ENCODE measurements at places on chromosomes 13 and 19.

DNA sequence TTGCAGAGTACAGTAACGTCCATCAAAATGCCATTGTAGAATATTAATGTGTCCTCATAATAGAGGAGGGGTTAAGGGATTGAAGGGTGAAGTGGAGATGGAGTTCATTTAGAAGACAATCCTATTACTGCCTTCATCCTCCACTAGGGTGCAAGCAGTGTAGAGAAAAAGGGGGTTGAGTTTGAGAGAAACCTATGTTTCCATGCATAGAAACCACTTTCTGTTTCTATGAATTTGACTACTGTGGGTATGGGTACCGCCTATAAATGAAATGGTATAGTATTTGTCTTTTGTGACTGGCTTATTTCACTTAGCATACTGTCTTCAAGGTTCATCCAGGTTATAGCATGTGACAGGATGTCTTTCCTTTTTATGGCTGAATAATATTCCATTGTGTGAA, 156.0 kb downstream of the GGACT start:
- no peak for DNase-seq

- peak; percentile 22 for DNase-seq
Measured at GRCh38 chr13:35866801-35867200, 264.4 kb downstream of the DCLK1 start.

GRCh38 chr19:34180273-34180672, 8.0 kb downstream of the LSM14A start:
- no peak for DNase-seq

DNA sequence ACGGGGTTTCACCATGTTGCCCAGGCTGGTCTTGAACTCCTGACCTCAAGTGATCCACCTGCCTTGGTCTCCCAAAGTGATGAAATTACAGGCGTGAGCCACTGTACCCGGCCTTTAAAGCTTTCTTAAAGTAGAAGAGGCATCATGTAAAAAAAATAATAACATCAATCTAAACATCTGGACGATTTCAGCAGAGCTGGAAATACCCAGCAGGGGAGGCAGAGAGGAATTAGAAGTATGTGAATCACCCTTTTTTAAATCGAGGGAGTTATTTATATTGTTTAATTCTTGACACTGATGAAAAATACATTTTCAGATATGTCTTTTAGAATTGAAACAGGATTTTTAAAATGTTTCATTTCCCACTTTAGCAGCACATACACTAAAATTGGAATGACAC, 37.4 kb upstream of the MTIF3 start:
- DNase-seq, result no peak

DNA sequence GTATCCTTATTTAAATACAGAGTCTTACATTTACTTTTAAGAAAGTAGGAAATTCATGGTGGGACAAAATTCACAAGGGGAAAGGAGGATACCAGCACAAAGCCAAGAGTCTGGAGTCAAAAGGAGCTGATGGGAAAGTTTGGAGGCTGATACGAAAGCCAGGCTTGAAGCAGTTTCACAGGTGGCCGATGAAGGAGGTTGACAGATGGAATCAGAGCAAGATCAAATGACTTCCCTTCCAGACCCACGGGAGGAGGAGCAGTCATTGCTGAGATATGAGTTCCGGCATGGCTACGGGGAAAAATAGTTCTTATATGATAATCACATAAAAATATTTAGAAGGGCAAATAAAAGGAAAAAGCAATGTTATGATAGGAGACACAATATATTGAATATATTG, 65.0 kb downstream of the DGKH start:
- no peak for DNase-seq

DNA sequence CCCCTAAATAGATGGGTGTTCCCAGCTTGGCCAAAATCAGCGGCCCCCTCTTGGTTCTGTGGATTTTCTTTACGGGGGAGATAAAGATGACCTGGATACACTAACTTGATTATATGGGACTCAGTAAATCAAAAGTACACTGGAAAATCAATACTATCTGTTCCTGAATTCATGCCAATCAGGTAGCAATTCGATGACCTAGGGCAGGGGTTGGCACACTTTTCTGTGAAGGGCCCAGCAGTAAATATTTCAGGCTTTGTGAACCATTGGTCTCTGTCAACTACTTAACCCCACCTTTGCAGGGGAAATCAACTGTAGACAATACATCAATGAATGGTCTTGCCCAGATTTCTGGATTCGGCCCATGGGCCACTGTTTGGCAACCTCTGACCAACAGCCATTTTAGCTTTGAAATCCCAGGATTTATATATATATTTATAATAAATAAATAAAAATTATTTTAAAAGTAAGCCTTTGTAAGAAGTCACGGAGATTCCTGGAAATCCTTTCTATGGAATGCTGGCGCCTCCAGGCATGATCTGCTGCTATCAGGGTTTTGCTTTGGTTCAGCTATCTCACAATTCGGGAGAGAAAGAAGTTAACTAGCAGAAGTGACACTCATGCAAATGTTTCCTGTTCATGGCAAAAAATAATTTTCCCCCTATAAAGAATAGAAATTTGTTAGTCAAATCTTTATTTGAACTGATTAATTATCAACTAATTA, 32.8 kb downstream of the SLC15A1 start:
- DNase-seq, result no peak

DNA sequence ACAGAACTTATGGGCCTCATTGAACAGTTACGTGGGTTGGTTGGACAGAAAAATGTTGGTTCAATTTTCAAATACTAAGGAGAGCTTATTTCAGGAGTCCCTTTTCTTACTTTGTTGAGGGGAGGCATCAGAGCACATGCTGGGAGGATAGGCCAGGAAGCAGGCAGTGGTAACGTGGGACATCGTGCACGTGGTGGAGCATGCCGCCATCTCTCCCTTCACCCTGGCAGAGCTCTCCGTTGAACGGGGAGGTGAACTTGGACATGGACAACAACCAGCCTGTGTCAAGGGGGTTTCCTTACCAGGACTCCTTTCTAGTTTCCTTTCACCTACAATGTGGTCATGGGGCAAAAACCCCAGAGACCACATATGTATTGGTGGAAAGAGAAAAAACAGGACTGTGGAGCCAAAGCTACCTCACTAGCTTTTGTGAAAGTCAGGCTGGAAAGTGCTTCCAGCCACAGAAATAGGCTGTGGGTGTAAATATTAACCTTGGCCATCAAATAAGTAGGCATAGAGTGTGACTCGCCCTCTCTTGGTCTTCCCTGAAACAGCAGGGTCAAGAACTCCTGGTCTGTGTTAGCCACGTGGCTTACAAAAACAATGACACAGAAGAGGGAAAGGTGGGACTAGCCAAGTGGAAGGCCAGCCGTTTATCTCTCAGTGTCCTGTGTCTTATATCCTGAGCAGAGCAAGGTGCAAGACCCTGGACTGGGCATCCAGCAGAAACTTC, 14.4 kb downstream of the MICOS13 start:
- peak; percentile 64 for DNase-seq

DNA sequence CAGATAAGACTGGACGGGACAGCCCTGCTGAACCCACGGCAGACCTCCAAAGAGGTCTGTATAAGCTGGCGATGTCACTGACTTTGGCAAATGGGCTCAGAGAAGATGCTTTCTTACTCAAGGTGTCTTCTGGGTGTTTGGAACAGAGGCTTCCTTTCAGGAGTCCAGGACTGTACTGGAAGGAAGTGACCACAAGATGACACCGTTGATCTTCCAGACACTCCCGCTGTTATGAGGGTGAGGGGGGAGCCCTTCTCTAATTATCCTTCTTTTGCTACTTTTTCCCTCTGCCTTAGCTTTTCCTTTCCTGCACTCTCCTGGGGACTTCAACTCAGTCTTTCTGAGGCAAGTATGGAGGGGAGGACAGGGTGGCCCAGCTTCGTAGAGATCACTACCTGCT, 65.2 kb upstream of the ZNF599 start:
- DNase-seq, result no peak

GRCh38 chr13:90477216-90477615, 870.3 kb upstream of the MIR17HG start:
- no peak for DNase-seq

GRCh38 chr19:51712461-51713081, 11.2 kb downstream of the HAS1 start:
- peak; percentile 79 for DNase-seq

GRCh38 chr13:24557081-24557480, 44.5 kb upstream of the PARP4 start:
- DNase-seq, result no peak

GRCh38 chr13:113938716-113939115, 35.2 kb downstream of the C13orf46 start:
- no peak for DNase-seq

DNA sequence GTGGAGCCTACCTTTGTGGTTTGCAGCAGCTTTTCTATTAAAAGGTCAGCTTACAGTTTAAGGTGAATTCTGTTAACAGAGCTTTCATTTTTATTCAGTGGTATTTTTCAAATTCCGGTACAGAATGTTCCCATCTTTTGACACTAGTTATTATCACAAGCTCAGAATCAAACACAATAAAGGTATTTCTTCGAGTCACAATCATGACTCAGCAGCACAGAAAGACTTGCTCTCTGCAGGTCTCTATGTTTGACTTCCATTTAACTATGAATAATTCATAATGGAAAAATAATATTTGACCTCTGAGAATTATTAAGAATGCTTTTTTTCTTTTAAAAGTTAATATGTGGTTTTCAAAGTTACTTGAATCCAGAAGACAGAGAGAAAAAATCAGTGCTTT, 28.2 kb downstream of the DACH1 start:
- no peak for DNase-seq

DNA sequence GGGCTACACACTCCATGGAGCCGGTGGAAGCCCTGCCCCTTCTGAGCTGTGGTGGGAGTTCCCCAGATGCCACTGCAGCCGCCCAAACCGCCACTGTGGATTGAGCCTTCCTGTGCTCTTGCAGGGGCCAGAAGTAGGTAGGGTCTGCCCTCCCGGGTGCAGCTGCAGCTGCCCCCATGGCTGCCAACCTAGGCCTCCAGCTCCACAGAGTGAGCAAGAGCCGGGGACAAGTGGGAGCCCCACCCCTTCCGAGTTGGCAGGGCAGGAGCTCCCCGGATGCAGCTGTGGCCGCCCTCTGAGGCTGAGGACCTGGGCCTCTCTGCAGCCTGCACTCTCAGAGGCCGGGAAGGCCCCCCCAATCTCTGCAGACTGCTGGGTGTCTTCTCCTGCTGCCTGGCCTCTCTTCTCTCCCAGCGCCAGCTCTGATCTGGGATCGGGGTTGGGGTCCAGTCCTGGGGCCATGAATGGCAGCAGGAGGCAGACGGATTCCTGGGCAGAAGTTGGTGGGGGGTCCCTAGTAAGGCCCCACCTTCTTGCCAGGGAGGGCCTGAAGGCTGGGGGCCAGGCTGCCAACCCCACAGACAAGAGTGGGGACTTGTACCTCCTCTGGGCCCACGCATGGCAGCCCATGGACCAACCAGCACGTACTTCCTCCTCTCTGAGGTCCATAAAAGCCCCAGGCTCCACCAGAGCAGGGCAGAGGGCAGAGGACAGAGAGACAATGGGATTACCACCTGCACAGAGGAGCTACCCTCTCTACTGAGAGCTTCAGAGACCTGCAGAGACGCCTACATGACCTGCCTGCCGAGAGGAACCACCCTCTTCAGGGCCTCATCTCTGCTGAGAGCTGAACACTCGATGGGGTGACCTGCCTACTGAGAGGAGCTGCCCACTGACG, 28.9 kb downstream of the AP2S1 start:
- no peak for DNase-seq

DNA sequence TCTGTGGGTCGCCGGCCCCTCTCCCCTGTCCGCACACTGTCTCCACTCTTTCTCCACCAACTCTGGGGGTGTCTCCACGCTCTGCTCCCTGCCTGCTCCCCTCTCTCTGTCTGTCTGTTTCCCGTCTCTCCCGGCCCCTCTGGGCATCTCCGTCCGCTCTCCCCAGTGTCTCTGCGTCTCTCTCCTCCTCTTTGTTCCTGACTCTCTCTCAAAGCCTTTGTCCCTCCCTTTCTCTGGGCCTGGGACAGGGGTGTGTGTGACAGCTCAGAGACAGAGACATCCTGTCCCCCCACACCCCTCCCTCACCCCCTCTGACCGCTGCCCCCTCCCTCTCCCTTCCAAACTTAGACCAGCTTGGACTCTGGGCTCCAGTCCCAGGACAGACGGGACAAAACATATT, 668 bp upstream of the SBK3 start:
- no peak for DNase-seq

DNA sequence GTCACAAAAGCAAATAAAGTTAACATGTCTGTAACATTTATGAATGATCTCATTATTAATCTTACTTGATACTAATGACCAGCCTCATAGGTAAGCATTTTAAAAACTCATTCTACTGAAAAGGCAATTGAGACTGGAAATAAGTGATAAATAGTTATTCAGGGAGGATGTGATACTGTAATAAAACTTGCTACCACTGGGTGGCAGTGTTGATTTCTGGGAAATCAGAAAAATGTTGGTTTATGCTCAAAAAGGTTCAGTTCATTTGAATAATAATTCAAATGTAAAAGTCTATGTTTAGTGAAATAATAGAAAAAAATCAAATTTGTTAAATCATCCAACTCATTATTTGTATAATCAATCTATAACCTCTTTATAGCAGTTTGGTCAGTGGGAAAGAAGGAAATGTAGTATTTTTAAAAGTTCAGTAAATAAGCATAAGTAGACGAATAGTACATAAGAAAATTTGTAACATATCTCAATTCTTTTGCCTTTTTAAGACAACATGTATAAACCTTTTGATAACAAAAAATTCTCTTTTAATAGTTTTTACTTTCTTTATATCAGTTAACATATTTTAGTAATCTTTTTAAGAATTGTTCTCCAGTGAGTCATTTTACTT, 9.6 kb downstream of the ABHD13 start:
- peak; percentile 46 for DNase-seq

- peak; percentile 32 for DNase-seq
Measured at GRCh38 chr13:101291206-101291605, 125.1 kb downstream of the NALCN start.
